CD4-positive, alpha-beta T cell treated with Interleukin-12 subunit alpha and Interleukin-12 subunit beta, for 1 hour (primary cell): ENCODE measurements at places on chromosomes 1 and 21.

DNA sequence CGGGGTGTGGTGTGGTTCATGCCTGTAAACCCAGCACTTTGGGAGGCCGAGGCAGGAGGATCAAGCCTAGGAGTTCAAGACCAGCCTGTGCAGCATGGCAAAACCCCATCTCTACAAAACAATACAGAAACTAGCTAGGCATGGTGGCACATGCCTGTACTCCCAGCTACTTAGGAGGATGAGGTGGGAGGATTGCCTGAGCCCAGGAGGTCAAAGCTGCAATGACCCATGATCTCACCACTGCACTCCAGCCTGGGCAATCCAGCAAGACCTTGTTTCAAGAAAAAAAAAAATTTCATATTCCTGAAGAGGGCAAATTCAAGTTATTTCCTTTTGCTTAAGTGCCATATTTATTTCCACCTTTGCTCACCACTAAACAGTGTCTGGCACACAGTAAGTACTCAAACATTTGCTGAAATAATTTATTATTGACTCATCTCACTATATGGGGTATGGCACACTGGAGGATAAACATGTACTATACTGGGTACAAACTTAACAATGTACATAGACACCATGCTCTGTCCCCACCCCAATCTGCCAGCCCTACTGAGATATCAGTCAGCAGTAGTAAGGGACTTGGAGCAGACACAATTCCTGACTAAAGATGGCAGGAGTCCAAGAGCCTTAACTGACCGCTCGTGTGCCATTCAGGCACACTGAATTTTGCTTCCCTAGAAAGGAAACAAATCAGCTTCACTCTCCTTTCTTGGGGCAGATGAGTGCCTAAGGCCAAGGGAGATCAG lies 15.5 kb downstream of the MEAF6 start:
- DNase-seq, result no peak

- peak; percentile 23 for DNase-seq
Observed at GRCh38 chr1:28087614-28088167, 719 bp downstream of the EYA3 start.

DNA sequence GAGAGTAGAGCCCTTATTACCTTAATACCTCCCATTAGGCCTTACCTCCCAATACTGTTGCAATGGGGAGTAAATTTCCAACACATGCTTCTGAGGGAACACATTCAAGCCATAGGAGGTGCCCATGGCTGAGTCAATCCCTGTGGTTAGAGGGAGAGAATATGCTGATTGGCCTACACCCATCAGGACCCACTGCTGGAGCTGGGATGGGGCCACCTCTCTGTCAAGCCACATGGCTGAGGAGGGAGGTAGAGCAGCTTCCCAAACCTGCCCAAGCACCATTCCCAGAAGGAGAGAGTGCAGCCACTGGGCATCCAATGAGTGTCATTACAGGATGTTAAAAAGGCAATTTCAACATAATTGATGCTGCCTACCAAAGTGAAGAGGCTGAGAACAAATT lies 228.1 kb downstream of the C1orf94 start:
- no peak for DNase-seq

DNA sequence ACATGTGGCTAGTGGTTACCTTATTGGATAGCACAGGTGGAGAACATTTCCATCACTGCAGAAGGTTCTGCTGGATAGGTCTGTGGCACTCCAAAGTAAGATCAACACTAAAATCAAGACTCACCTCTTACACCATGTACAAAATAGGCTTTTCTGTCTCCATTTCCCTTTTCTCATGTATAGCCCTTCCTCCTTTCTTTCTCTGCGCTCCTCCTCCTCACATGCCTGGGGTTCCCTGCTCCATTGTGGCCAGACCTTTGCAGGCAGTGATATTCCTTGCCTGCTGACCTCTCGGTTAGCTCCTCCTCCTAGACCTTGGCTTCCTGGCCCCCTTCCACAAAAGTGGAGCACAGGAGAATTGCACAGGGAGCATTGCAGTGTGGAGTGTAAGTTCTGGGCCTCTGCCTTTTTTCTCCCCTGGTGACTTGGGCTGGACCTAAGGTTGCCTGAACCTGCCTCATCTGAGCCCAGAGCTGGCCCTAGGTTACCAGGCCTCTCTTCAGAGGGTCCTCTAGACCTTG lies 33.2 kb upstream of the RBM15 start:
- DNase-seq, result no peak

GRCh38 chr21:26965907-26966581 lies 844 bp downstream of the ADAMTS5 start:
- DNase-seq, result no peak
